Body of pancreas (tissue), 4 donors: ENCODE measurements at places on chromosomes 6 and 20. TPM values are rescaled to one million over a fixed set of nuclear protein-coding genes. Genes with fewer than 3 reads are reported as not detected.

- no peak for DNase-seq
Observed at GRCh38 chr20:47781632-47782031, 3.6 kb downstream of the SULF2 start.

- no peak for DNase-seq
Observed at GRCh38 chr6:10838794-10839333, 525 bp upstream of the MAK start.

- DNase-seq: no peak
Observed at GRCh38 chr6:26103141-26103769, 16.0 kb downstream of the HFE start.

- DNase-seq: peak; percentile 14
Observed at GRCh38 chr6:119348096-119348747, 1.3 kb downstream of the MAN1A1 start.

DNA sequence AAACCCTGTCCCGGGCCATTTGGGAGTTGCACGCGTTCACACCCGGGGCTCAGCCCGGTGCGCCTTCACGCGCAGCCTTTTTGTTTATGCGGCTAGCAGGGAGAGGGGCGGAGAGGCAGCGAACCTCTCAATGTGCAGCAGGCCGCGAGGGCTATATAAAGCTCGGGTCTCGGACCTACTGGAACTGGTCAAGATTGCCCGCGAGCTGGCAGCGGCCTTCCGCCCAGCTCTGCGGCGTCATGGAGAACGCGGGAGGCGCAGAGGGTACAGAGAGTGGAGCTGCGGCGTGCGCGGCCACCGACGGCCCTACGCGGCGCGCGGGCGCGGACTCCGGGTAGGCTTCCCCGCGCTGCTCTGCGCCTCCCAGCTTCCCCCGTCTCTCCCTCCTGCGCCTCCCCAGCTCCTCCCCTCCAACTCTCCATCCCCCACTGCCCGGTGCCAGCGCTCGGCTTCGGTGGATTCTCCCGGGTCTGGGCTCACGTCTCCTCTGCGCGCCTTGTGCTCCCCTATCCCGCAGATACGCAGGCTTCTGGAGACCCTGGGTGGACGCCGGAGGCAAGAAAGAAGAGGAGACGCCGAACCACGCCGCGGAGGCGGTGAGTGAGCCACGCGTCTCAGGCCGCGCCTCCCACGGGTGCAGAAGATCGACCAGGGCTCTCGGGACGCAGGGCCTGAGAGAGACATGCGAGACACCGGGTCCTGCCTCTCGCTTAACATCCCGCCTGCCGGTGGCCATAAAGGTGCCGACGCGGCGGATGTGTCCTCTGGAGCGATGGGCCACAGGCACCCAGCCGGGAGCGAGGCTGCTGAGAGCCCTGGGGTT lies at the start of gene RIPPLY2:
TSS of gene RIPPLY2 (plus strand) at position 183 of the 823 bp plus-strand sequence. CDS start at position 240, 57 bp downstream.
- DNase-seq: peak; percentile 19

GRCh38 chr6:52176550-52176949 lies 9.6 kb upstream of the IL17A start:
- no peak for DNase-seq

DNA sequence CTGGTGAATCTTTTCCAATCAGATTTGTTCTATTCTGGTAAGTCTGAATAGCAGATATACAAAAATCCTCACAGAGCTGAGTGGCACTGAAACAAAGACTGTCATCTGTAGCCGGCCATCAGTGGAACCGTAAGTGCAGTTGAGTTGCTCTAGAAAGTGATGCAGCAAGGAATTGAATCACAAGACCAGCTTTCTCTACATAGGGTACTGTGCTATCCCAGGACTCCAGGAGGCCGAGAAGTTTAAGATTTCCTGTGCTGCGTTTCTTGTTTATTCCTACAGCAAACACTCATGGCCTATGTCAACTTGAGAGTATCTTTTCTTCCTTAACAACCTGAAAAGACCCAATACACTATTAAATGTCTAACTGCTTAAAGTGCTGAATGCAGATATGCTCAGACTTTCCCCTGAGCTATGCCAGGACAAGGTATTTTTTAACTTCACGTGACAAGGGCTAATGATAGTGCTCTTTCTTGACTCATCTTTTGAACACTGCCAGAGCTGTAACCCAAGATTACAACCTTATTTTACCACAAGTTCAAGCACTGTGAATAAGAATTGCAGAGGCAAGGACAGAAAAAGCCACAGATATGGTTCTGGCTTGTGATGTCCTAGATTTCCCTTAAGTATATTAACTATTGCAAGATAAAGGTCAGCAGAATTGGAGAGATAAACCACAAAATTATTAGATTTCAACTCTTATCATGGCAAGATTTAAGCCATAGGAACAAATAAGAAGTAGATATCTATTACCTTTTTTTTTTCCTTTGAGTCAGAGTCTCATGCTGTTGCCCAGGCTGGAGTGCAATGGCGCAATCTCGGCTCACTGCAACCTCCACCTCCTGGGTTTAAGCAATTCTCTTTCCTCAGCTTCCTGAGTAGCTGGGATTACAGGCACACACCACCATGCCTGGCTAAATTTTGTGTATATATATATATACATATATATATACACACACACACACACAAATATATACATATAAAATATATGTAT lies 71.6 kb downstream of the GJA1 start:
- DNase-seq: no peak

DNA sequence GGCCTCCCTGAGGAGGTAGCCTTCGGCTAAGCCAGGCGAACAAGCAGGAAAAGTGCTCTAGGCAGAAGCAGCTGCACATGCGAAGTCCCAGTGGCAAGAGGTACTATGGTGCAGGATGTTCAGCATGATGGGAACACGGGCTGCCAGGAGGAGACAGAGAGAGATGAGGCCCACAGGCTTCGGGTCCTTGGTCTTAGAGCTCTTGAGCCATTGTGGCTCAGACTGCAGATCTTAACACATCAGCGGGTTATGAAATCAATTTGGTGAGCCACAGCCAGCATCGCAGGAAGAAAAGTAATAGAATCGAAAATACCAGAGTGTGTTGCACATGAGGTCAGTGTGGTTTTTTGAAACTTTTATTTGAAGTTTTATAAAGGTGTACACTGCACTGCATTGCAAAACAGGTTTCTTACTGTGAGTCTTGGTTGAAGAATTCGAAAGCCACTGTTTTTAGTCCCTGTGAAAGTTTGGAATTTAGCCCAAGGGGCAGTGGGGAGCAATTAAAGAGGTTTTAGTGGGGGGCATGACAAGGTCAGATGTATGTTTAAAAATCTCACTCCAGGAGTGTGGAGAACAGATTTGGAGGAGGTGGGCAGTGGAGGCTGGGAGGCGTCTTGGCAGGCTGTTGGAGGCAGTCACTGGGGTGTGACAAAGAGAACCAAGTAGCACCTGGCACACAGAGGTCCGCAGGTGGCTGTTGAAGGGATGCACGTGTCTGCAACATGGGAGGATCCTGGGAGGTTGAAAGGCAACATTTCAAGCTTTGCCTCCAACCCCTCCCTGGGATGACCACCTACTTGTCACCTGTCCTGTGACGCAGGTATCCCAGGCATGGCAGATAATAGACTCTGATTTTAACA lies 69.3 kb downstream of the EYA2 start:
- no peak for DNase-seq

DNA sequence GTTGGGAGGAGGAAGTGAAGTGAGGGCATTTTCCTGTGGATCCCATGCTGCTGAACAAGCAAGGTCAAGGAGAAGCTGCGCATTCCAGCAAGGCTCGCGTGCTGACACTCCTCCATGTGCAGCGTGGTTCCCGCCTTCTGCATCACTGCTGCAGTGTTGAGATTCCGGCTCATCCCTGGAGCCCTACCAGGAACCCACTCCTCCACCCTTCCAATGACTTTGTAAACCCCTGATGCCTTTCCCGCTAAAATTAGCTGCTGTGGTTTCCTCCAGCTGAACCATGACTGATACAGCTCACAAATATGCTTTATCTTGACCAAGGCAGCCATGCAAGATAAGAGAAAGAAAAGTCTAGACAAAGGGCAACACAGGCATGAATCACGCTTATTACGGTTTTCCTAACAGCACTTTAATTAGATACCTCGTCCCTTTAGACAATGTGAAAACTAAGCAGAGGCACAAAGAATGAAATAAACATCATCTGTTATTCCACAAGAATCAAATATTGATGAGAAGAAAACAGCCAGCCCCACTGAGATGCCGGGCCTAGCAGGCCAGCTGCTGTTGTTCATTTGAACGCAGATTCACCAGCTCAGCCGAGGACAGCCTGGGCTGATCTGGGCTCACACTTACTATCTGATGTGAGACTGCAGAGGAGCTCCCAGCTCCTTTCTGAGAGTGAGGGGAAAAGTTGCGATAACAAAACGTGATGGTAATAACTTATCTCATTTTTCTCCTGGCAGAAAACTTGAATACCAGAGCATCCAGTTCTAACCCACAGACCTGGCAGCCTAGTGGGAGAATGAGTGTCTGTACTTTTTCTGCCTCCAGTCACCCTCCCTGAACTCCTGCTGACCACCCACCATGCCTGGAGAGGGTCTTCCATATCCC lies 14.2 kb upstream of the BNIP5 start:
- no peak for DNase-seq

GRCh38 chr20:58058421-58059259 lies 169.8 kb downstream of the ANKRD60 start:
- DNase-seq: no peak

- DNase-seq: no peak
Observed at GRCh38 chr20:63318391-63319163, 25.6 kb downstream of the COL20A1 start.

GRCh38 chr6:129845696-129846095 lies 15.4 kb downstream of the TMEM244 start:
- no peak for DNase-seq

DNA sequence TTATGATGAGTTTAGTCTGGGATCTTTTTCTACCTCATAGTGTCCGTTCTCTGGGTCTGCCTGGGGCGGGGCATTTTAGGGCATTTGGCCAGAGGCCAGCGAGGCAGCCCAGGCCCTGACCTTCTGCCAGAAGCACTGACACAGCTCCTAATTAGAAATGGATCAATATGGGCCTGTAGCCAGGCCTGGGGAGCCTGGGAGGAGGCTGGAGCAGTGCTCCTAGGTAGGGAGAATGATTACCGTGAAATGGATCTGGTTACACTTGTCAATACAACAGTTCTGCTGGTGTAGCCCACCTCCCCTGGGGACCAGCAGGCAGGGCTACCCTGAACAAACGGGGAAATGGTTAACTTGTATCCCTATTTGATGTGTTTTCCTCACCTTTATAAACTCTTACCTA lies 23.0 kb downstream of the RALY start:
- DNase-seq: peak; percentile 26

DNA sequence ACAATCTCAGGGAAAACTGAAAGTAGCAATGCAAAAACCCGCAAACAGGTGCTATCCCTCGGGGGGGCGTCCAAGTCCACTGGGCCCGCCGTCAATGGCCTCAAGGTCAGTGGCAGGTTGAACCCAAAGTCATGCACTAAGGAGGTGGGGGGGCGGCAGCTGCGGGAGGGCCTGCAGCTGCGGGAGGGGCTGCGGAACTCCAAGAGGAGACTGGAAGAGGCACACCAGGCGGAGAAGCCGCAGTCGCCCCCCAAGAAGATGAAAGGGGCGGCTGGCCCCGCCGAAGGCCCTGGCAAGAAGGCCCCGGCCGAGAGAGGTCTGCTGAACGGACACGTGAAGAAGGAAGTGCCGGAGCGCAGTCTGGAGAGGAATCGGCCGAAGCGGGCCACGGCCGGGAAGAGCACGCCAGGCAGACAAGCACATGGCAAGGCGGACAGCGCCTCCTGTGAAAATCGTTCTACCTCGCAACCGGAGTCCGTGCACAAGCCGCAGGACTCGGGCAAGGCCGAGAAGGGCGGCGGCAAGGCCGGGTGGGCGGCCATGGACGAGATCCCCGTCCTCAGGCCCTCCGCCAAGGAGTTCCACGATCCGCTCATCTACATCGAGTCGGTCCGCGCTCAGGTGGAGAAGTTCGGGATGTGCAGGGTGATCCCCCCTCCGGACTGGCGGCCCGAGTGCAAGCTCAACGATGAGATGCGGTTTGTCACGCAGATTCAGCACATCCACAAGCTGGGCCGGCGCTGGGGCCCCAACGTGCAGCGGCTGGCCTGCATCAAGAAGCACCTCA lies 166.3 kb downstream of the DTNBP1 start:
- DNase-seq: no peak

GRCh38 chr6:169671563-169671962 lies 30.3 kb downstream of the WDR27 start:
- no peak for DNase-seq

- DNase-seq: no peak
Observed at GRCh38 chr20:11689262-11689661, 228.4 kb upstream of the BTBD3 start.

- DNase-seq: no peak
Observed at GRCh38 chr20:22629447-22629846, 45.1 kb upstream of the FOXA2 start.

- DNase-seq: no peak
Observed at GRCh38 chr6:93088621-93089501, 330.5 kb downstream of the EPHA7 start.

DNA sequence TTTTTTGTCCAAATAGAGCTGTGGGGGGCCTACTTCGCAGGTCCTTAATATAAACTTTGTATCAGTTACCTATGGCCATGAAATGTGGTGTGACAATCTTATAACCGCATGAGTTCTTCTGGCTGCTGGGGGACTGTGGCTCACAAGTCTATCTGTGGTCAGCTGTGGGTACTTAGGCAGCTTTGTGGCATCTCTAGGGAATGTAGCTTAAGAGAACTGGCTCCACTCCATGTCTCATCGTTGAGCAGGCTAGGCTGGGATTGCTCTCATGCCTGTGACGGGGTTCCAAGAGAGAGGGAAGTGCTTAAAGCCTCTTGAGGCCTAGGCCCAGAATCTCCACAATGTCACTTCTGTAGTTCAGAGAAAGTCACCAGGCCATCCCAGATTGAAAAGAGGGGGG lies 140.5 kb downstream of the BTBD3 start:
- no peak for DNase-seq

DNA sequence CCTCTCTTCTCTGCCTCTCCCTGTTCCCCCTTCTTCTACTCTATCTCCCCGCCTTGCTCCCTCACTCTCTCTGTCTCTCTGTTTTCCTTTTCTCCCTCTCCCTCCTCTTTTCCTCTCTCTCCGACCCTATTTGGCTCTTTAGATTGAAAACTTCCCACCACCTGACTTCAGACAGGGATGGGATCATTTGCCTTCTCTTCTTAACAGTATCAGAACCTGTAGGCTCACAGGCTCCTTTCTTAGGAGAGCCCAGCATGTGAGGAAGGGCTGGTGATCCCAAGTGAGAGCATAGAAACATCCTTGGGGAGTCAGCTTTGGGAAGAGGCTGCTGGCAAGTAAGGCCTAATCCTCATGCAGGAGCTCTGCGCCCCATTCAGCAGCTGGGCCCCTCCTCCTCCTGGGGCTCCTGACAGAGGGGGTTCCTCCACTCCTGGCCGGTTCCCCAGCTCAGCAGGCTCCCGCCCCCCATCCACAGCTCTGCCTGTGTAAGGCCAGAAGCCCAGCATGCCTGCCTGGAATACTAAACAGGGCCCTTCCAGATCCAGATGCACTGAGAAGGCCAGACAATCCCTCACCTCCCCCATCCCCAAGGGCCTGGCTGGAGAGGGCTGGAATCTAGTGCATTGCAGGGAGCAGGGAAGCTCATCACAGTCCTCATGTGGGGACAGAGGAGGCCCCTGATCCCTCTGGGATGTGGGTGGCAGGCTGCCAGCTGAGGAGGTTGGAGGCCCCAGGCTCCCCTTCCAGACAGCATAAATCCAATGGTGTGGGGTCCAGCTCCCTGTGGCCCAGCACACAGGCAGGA lies 93.4 kb downstream of the PTPRT start:
- DNase-seq: no peak

- no peak for DNase-seq
Observed at GRCh38 chr6:6707143-6707542, 118.6 kb downstream of the LY86 start.

The ID1 gene
- total RNA-seq: 245 TPM

The MPIG6B gene
- not detected for total RNA-seq

The BMP7 gene
- total RNA-seq: not detected

The KCNK5 gene
- 31.0 TPM for total RNA-seq

The CRISP3 gene
- 6.0 TPM for total RNA-seq

The OR11A1 gene
- not detected for total RNA-seq

The PRL gene
- total RNA-seq: not detected

The HMGCLL1 gene
- 1.8 TPM for total RNA-seq
